Heart right ventricle (tissue), 16 donors: ENCODE measurements at places on chromosomes 7 and 10. TPM values are rescaled to one million over a fixed set of nuclear protein-coding genes. Genes with fewer than 3 reads are reported as not detected.
A peak's percentile ranks its signal among the peaks of the same experiment; 100 is the strongest.

DNA sequence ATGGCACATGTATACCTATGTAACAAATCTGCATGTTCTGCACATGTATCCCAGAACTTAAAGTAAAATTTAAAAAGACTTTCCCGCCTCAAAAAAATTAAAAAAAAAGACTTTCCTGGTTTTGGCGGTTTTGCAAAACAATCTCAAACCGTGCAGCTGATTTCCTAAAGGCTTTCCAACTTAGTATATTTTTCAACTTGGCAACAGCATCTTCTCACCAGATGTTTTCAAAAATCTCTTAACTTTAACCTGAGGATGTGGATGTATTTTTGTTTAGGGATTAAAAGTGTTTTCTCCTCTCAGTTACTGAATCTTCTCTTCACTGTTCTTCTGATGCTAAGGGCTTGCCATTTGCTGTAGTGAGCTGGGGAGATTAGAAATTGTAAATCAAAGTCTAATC, 96.5 kb upstream of the PLPP4 start:
- no peak for DNase-seq
- no peak overlapping the region for H3K27ac ChIP-seq
- H3K4me3 ChIP-seq = no peak overlapping the region
- no peaks in the 10 kb centered on the region for H3K36me3 ChIP-seq
- no peaks in the 10 kb centered on the region for H3K4me1 ChIP-seq

DNA sequence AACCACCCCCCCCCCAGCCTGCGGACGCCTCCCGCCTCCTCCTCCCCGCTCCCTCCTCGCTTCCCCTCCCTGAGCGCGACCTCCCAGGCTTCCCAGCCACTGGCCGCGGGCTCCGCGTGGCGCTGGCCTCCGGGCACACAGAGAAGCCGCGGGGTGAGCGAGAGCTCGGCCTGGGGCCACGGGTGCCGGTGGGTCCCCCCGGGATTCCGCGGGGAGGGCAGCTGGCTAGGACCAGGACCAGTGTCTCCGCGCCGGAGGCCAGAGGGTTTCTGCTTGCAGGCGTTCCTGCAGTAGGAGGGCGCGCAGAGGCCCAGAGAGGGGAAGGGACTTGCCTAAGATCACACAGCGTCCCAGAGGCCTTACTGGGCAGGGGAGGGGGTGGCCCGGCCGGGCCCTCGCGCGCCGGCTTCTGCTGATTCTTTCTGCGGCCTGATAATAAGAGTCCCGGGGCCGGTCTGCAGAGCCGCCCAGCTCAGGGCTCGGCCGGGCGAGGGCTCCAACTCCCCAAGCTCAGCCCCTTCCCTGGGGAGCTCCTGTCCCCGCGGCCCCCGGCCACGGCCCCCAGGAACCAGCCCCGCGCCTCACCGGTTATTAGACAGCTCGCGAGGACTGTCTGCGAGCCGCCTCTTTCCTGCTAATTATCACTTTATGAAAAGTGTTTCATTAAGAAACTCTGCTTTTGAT, 10.1 kb downstream of the UNCX start:
- no peak overlapping the region for H3K27ac ChIP-seq
- H3K4me3 ChIP-seq = no peak overlapping the region
- peaks cover 26% of the 10 kb centered on the region for H3K4me1 ChIP-seq
- no peak for DNase-seq
- no peaks in the 10 kb centered on the region for H3K36me3 ChIP-seq

The LAMB4 gene
- total RNA-seq = 0.20 TPM

DNA sequence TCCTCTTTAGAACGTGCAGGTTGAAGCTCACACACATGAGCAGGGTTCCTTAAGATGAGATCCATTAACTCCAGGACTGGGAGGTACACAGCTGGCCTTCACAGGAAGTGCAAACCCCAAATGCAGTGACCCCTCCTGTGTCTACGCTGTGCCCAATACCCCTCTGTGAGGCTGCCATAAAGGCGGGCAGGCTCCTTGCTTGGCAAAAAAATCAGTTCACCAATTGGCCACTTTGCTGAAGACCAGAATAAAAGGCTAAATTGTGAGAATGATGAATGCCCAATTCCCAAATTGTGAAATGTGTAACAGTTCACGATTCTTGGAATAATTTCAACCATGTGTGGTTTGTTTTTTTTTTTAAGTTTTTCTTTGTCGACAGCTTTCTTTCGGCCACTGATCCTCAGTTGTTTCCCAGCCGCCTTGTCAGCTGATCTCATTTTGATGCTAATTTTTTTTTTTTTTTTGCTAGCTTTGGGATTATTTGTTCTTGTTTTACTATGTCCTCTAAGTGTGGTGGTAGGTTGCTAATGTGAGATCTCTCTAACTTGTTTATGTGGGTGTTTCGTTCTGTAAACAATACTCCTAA, 101.9 kb upstream of the PRSS58 start:
- no peak overlapping the region for H3K27ac ChIP-seq
- DNase-seq = no peak
- no peaks in the 10 kb centered on the region for H3K36me3 ChIP-seq
- no peaks in the 10 kb centered on the region for H3K27me3 ChIP-seq
- no peaks in the 10 kb centered on the region for H3K4me1 ChIP-seq

The HIF1AN gene
- total RNA-seq = 56.1 TPM

The NODAL gene
- total RNA-seq = not detected

The GPR15LG gene
- not detected for total RNA-seq

DNA sequence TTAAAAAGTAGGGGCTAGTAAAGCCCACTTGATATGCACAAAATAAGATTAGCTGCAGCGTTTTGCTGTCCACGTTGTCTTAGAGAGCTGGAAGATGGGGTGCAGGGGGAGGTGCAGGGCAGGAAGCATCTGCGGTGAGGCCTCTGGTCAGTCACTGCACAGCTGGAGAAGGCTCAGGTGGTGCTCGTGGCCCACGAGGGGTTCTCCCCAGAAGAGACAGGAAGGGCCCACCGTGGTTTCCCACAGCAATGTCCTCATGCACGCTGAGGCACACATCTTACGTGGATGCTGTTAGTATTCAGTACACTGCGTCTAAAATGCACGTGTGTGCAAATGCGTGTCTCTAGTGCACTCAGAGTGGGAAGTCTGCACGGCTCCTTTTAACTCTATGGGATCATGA, 582.1 kb downstream of the PTPRN2 start:
- no peak overlapping the region for H3K27ac ChIP-seq
- no peak for DNase-seq
- H3K27me3 ChIP-seq = peaks cover 9% of the 10 kb centered on the region
- no peaks in the 10 kb centered on the region for H3K36me3 ChIP-seq

The HOXA2 gene
- total RNA-seq = not detected

The HOGA1 gene
- total RNA-seq = 17.8 TPM

The POP7 gene
- 24.9 TPM for total RNA-seq

DNA sequence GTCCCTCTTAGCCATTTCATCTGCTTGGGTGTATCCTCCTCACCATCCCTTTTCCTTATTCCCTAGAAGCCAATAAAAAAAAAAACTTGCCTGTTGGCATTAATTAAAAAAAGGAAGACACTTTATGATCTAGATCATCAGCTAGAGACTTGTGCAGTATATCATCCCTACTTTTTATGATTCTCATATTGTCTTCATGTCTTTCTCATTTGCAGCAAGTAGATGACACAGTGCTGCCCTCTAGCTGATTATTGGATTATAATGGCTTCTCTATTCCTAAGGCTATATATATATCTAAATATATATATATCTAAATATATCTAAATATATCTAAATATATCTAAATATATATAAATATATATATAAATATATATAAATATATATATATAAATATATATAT, 272.4 kb upstream of the LRGUK start:
- H3K36me3 ChIP-seq = no peaks in the 10 kb centered on the region
- H3K27ac ChIP-seq = no peak overlapping the region
- H3K4me3 ChIP-seq = no peak overlapping the region
- H3K4me1 ChIP-seq = peaks cover 9% of the 10 kb centered on the region
- H3K27me3 ChIP-seq = no peaks in the 10 kb centered on the region
- DNase-seq = no peak

The MYL10 gene
- total RNA-seq = not detected

- no peak overlapping the region for H3K27ac ChIP-seq
- no peak overlapping the region for H3K4me3 ChIP-seq
- no peaks in the 10 kb centered on the region for H3K36me3 ChIP-seq
- H3K4me1 ChIP-seq = peaks cover 7% of the 10 kb centered on the region
- no peak for DNase-seq
Observed at GRCh38 chr7:24793982-24794648, 36.9 kb upstream of the GSDME start.

The LRRD1 gene
- not detected for total RNA-seq

The RNF32 gene
- 0.39 TPM for total RNA-seq

- no peaks in the 10 kb centered on the region for H3K36me3 ChIP-seq
- H3K4me3 ChIP-seq = no peak overlapping the region
- no peaks in the 10 kb centered on the region for H3K4me1 ChIP-seq
- DNase-seq = no peak
- no peak overlapping the region for H3K27ac ChIP-seq
- no peaks in the 10 kb centered on the region for H3K27me3 ChIP-seq
Observed at GRCh38 chr7:42876182-42877068, 35.4 kb downstream of the C7orf25 start.

The ATG9B gene
- total RNA-seq = not detected

DNA sequence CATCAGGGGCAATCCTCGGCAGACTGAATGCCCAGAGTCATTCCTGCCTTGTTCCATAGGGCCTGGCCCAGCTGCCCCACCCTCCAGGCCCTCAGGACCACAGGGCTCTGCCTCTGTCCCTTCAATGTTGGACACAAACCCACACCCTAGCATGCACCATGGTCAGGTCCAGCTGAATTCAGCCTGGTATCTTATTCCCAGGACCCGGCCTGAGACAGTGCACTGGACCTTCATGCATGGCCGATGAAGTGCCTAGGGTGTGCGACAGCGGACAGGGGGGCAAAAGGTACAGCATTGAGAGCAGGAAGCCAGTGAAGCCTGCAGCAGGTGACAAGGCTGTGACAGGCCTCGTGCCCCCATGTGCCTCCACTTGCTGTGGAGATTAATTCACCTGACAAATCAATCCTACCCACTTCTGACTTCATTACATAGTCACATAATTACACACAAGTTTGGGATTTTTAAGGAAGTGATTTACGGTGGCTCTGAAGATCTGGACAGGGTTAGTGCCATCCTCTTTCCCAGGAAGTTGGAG, 261.9 kb downstream of the GRID1 start:
- no peaks in the 10 kb centered on the region for H3K27me3 ChIP-seq
- no peaks in the 10 kb centered on the region for H3K4me1 ChIP-seq
- DNase-seq = no peak

The AUTS2 gene
- total RNA-seq = 5.0 TPM

The COL1A2 gene
- 103 TPM for total RNA-seq

GRCh38 chr7:2003931-2004812, 228.6 kb downstream of the MAD1L1 start:
- no peak overlapping the region for H3K27ac ChIP-seq
- no peak overlapping the region for H3K4me3 ChIP-seq
- peak; percentile 6 for DNase-seq
- H3K4me1 ChIP-seq = peaks cover 7% of the 10 kb centered on the region

DNA sequence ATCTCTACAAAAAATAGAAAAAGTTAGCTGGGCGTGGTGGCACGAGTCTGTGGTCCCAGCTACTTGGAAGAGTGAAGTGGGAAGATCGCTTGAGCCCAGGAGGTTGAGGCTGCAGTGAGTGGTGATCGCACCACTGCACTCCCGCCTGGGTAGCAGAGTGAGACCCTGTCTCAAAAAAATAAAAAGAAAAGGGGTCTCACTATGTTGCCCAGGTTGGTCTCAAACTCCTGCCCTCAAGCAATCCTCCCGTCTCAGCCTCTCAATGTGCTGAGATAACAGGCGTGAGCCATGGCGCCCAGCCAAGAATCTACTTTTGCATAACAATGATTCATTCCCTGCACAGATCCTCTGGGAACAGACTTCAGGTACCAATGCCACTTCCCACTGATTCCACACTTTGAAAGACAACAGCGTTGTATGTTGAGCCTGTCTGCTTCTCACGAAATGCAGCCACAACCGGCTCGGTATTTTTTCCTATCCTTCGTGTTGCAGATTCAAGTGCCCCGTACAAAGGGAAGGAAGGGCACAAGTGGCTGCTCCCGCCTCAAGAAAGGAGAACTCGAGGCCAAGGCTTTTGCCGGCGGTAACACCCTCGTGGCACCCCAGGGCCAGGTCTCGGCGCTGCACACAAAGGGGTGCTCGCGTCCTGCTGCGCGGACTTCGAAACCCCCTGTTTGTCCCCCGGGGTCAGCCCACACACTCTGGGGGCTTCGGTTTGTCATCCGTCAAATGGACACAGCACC, 745 bp downstream of the DAGLB start:
- H3K4me1 ChIP-seq = peaks cover 9% of the 10 kb centered on the region
- H3K36me3 ChIP-seq = peaks cover 37% of the 10 kb centered on the region
- peak; percentile 64 for DNase-seq
- no peaks in the 10 kb centered on the region for H3K27me3 ChIP-seq
- H3K27ac ChIP-seq = peak overlapping the region; percentile 79

- DNase-seq = no peak
- peaks cover 20% of the 10 kb centered on the region for H3K36me3 ChIP-seq
- no peaks in the 10 kb centered on the region for H3K4me1 ChIP-seq
- no peak overlapping the region for H3K27ac ChIP-seq
Observed at GRCh38 chr10:73439055-73439454, 5.7 kb upstream of the MSS51 start.

The ERVW-1 gene
- total RNA-seq = not detected

DNA sequence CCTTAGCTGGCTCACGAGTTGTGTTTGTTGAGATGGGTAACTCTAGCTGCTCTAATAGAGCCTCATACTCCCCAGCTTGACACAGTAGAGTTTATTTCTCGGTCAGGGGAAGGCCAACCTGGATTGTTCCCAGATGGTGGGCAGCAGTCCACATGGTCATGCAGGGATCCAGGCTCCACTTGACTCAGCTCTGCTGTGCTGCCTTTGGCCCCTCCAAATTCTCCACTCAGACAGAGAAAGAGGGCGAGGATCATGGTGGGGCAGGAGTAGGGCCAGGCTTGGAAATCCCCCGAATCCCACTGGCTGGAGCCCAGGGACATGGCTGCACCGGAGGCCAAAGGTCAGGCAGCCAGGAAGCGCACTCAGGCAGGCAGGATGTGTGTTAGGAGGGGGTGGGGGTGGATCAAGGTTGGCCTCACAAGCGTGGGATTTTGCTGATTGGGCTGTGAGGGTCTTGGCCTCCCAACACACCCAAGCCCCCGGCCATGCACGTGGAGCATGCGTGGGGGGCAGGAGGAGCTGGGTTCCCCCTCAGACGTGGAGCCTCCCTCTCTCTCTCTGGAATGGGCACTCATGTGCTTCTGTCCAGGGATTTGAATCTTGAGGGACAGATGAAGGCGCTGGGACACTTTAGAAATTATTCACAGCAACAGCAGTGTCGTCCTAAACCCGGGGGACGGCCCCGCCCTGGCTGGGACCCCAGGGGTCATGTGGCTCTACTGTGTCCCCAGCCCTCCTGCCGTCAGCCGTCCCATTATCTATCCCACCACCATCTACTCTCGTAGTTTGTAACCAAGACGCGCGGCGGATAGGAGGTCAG, 44.8 kb downstream of the PDGFA start:
- H3K36me3 ChIP-seq = no peaks in the 10 kb centered on the region
- peaks cover 1% of the 10 kb centered on the region for H3K27me3 ChIP-seq
- DNase-seq = no peak

DNA sequence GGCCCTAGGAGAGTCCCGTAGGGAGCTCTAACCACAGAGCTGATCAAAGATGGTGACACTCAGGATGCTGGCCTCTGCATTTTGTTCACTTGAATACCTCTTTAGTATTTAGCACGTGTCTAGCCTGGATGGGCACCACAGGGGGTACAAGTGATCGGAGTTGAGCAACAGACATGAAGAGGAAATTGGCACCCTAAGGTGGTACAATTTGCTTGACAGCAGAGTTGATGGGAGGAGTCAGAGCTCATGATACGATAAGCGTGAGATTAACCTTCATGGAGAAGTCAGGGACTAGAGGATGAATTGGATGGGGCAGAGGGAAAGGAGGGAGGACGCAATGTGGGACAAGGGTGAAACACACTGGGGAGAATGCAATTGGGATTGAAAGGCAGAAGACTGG, 9.9 kb upstream of the ZNF212 start:
- H3K36me3 ChIP-seq = peaks cover 14% of the 10 kb centered on the region
- no peak for DNase-seq
- H3K27ac ChIP-seq = no peak overlapping the region
- H3K4me1 ChIP-seq = no peaks in the 10 kb centered on the region
